ENCODE measurements at places on chromosomes 11 and 22. TPM values are rescaled to one million over a fixed set of nuclear protein-coding genes. Genes with fewer than 3 reads are reported as not detected.

DNA sequence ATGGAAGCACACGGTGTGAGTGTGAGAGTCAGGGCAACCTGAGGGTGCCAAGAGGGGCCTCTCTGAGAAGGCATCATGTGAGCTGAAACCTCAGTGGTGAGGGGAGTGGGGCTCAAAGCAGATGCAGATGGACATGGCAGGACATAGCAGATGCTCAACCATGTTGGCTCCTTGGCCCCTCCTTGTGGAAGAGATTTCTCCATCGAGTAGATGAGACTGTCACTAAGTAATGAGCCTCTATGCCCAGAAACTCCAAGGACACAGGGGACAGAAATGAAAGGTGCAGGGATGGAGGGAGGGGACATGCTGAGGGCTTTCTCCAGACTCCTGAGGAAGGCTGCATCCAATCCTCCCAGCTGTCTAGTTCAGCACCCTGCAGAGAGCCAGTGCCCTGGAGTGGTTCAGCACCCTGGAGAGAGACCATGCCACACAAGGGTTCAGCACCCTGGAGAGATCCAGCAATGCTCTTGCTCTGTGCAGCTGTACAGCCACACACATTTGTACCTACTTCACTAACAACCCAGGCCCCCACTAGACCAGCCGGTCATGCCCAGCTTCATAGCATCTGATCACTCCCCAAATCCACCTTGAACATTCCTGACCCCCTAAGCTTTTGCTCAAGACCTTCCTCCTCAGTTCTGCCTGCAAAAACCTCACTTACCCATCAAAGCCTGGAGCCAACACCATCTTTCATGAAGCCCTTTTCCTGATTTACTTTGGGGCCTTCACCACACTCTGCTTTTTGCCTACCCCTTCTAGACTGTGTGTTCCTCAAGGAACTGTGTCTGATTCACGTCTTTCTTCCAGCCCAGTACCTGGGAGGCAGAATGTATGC lies 252.0 kb downstream of the CTTN start:
- H3K27ac ChIP-seq = no peak overlapping the region
- H3K27me3 ChIP-seq = peaks cover 2% of the 10 kb centered on the region
- peak; percentile 61 for DNase-seq
- H3K36me3 ChIP-seq = no peaks in the 10 kb centered on the region
- H3K4me3 ChIP-seq = no peak overlapping the region
- H3K4me1 ChIP-seq = no peaks in the 10 kb centered on the region

- H3K36me3 ChIP-seq = peaks cover 41% of the 10 kb centered on the region
- H3K27ac ChIP-seq = peak overlapping the region; percentile 93
- peak overlapping the region; percentile 76 for H3K4me3 ChIP-seq
- peaks cover 56% of the 10 kb centered on the region for H3K4me1 ChIP-seq
- no peak for DNase-seq
Measured at GRCh38 chr11:1888811-1889210, 2.9 kb downstream of the PRR33 start.

TSPAN32 gene
- 77.6 TPM for total RNA-seq

SLC22A8 gene
- not detected for total RNA-seq

SLC22A25 gene
- not detected for total RNA-seq
